ENCODE measurements at places on chromosomes 3 and 15. TPM values are rescaled to one million over a fixed set of nuclear protein-coding genes. Genes with fewer than 3 reads are reported as not detected.

Gene ATP8B4
- 0.04 TPM for total RNA-seq

Gene ROPN1
- not detected for total RNA-seq

Gene SMCO1
- not detected for total RNA-seq

Gene TBC1D21
- not detected for total RNA-seq

GRCh38 chr3:15683253-15683652, 81.7 kb downstream of the BTD start:
- no peak for DNase-seq

GRCh38 chr3:58646503-58646902, 20.1 kb downstream of the FAM3D start:
- DNase-seq = no peak

DNA sequence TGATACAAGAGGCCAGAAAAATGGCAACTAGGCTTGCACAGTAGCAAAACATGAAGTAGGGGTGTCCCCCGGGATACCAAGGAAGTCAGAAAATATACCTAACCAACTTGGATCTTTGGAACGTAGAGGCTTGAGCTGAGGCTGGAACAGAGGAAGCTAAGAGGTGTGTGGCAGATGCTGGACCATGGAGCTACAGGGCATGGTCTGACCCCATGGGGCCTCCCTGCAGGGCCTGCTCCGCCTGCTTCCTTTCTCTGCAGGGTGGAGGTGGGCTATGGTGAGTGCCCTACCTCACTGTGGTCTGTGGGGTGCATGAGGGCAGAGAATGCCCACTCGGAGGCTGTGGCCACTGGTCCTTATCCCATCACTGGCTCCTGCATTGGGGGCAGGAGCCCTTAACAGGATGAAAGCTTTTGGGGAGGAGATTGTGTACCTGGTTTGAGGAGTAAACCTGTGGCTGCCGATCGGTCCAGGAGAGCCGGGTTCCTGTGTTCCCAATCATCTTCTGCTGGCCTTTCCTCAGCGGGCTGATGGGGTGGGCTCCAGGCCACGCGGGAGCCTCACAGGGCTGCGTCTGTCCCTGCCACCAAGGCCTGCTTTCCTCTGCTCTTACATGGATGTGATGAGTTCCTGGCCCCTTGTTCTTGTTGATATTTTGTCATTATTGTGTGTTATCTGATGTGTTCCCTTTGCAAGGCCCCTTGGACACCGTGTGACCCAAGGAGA, 96.8 kb downstream of the OCA2 start:
- no peak for DNase-seq

GRCh38 chr3:128665362-128666021, 14.9 kb upstream of the RPN1 start:
- DNase-seq = no peak

- peak; percentile 76 for DNase-seq
Observed at GRCh38 chr3:146326875-146327543, 76.1 kb upstream of the PLSCR4 start.

GRCh38 chr3:165193366-165194254, 2.6 kb downstream of the SLITRK3 start:
- DNase-seq = no peak

DNA sequence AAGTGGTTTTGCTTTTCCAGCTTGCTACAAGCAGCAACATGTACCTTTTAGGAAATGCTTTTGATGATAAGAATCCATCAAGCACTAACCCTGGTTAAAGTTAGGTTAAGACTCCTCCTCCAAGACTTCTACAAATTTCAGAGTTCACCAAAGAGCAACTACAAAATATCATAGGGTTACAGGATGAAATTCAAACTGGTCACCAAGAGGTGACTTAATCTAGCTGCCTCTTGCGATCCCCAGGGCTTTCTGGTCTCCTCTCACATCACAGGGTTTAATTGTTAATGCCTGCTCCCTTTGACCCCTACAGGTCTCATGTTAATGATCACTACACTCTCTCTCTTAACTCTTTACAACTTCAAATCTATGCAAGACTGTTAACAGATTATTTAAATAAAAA, 66.5 kb downstream of the DPH6 start:
- DNase-seq = no peak

GRCh38 chr3:177633671-177634207, 436.5 kb upstream of the TBL1XR1 start:
- no peak for DNase-seq

- DNase-seq = no peak
Observed at GRCh38 chr15:91275844-91276243, 175.8 kb downstream of the SV2B start.

Measured in H4 (cell line).